ENCODE measurements at places on chromosomes 5 and 9.

DNA sequence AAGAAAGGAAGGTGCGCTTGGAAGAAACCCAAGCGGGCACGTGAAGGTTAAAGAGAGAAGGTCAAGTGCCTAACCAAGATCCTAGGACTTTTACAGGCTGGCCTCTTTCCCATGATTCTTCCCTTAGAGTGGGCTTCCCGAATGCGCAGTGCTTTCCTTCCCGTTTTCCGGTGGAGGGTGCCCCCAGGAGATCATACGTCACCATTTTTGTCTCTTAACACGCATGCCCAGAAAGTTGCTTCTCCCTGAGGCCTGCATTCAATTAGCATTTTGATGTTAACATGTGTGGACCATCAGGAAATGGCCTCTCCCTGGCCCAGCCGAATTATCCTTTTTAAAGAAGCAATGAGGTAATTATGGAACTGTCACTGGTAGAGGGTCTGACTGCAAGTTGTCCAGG, 1.9 kb upstream of the RUSC2 start:
- no peak for DNase-seq

DNA sequence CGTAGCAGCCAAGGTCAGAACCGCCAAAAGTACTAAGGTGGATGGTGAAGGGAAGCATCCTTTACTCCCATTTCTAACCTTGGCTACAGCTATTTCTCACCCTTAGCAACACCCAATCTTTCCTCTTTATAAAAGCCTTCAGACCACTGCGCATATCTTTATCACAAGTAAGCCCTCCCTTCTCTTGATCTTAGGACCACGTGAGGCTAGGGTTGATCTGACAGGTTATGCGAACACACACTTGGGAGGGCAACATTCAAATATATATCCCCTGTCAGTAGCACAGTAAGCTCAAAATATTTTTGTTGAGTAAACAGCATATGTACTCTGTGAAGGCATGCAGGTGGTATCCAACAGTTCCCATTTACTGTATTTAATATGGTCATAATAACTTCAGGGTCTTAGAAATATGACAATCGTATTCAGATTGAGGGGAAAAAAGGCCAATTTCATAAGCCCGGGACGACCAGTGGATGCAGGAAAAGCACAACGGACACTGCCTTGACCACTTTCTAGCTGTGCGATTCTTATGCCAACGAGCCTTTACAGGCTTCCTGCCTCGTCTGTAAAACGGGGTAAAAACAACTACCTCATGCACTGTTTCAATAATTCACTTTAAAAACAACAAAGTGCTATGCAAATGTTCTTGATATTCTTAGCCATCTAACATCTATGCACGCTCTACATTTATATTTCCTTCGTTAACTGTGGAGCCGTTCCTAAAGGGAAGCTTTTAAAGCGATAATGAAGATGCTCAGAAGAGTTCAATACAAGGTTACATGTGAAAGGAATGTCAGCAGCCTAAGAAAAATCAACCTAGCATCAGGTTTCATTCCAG, 1.3 kb downstream of the ARSB start:
- no peak for DNase-seq

DNA sequence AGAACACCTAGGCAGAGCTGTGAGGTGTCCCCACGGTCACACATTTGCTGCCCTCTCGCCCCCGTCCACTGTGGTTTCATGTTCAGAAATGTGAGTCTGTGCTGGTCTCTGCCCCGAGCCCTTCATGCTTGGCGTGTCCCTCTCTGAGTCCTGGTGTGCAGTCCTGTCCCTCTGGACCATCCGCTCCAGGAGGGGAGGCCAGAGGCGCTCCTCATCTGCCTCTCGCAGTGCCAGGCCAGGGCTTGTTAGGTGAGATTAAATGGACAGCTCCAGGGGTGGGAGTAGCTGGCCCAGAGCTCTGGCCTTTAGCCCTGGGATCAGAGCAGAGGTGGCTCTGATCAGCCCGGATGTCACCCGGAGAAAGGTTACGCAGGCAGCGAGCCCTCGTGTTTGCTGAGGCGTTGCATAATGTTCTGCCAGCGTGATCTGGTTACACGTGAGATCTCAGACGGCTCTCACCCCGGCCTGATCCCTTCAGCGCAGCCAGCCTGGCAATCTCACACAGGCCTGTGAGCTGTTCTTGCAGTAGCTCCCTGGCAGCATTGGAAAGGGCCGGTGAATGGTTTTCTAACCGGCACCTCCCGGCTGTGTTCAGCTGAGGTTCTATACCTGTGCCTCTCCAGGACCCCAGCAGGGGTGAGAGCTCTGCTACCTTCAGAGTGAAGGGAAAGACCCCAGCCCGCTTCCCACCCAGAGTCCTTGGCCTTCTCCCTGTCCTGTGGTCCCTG, 24.5 kb downstream of the PTGES2 start:
- DNase-seq, result peak; percentile 82

- DNase-seq, result peak; percentile 31
Observed at GRCh38 chr9:125161284-125161918, 18.1 kb upstream of the SCAI start.

DNA sequence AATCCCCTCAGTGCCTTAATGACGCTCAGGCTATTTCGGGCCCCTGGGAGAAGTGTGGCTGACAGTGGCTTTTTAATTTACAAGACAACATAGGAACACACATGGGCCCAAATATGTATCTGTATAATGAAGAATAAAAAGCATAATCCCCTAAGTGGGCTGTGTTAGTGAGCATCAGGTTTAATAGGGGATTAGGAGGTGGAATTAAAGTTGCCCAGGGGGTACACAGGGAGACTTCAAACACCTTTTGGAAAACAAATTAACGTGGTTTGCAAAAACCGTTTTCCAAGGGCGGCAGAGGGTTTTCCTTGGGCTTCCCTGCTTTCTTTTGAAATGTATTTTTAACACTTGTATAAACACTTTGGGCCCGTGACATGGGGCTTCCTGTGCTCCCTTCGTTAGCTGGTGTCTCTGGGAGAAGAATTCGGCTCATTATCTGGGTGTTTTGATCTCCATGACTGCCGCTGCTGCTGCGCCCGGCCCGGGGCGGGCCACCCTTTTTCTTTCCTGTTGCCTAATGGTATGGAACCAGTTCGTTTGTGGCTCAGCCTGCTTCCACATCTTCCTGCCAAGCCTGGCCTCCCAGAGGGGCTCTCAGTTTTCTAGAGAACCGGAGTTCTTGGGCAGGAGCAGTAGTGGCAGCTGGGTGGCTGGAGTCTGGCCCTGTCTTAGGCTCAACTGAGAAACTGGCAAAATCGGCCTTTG, 173.0 kb downstream of the MACROH2A1 start:
- DNase-seq, result no peak

DNA sequence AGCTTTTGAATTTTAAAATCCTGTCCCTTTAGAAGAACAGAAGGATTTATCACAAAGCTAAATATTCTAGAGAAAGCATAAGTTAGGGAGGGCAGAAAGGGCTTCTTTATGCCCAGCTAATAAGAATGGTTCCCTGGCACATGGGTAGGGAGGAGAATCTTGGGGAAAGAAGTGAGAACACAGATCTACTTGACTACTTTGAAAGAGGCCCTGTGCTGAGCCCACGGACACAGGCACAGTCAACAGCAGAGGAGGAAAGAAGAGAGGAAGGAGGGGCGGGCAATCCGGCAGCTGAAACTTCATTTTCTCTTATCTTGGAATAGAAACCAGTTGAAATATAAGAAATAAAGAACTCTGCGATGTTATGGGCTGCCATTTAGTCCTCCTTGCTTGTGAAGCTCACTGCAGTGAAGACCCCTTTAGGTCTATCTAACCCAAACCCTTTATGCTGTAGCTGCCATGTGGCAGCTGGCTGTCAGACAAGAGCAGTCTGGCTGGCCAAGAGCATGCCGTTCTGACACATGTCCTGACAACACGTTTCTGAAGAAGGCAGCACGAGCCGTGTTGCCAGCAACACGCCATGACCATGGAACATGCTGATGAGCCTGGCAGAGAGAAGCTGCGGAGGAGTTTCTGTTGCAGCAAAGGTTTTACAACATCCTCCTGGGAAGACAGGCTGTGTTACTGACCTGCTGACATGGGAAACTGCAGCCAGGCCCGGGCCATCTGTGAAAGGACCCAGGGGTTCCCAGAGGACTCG, 34.2 kb downstream of the ABLIM3 start:
- DNase-seq, result peak; percentile 60

DNA sequence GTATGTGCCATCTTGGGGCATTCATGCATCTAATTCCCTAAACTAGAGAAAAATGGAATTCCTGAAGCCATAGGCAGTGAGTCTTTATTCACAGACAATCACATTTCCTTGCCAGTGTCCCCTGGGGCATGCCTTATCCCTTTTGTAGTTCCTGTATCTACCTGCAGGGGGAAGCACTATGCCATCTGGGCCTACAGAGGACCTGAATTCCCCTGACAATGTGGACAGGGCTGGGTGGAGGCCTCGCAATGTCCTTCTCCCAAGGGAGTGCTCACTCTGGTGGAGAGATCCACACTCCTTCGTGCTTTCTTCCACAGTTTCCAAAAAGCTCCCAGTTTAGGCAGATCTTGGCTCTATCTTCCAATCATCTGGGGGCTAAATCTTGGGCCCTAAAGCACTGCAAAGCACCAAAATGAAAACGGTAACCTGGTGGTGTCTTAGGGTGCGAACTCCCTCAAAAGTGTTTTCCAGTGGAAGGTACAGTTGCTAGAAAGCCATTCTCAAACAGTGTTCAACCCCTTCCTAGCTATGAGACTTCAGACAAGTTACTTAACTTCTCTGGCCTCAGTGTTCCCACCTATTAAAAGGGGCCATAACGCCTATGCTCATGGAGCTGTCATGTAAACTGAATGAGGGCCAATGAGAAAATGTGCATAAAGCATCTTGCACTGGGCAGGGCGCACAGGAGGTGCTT, 17.5 kb downstream of the WHRN start:
- no peak for DNase-seq

- DNase-seq, result no peak
Observed at GRCh38 chr9:42388146-42388690, 204.8 kb downstream of the SPATA31A6 start.

GRCh38 chr5:73942783-73943182, 316.8 kb downstream of the ARHGEF28 start:
- no peak for DNase-seq

DNA sequence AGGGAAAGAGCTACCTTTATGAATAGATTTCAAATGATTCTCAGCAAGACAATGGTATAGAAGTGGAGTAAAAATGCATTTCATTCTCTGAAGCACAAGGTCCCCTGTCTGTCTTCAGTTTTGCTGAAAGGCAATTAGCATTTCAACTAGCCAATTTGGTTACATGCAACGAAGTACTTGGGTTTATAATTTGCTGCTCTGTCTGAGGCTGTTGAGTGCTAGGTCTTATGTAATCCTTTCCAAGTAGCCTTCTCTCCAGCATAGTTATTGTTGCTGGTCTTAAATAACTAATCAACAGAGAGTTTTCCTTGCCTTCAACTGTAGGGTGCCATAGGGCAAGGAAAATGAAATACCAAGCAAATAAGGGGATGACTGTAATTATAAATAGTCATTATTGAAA, 4.5 kb downstream of the ADGRV1 start:
- DNase-seq, result no peak

DNA sequence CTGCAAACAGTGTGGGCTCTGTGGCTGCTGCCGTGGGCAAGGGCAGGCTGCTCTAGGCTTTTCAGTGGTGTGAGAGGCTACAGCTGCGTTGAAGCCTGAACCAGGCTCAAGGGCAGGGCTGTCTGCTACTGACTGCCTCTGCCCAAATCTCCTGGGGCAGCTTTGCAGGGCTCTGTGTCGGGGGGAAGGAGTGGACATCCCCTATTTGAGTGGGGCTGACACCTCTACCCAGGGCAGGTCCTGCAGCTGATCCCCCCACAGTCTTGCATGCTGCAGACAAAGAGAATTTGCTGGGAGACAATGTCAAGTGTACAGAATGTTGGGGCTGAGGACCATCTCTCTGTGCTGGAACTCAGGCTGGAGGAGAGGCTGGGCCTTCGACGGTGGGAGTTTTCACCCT, 240.2 kb downstream of the PBX3 start:
- peak; percentile 44 for DNase-seq

DNA sequence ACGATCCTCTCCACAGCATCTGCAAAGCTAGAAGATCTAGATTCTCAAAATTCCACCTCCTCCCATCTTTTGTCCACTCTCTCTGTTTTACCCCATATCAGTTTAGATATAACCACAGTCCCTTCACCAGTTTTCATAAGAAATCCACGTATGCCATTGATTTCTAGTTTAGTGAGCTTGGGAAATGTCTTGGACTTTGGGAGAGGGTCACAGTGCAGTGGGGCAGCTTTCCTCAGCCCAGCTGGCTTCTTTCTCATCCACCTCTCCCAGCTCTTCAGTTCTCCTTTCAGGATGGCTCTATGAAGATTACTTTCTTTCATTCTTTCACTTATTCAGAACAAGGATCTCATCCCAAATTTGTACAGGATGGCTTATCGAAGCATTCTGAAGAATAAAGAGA, 203.9 kb upstream of the ADCY2 start:
- DNase-seq, result no peak

GRCh38 chr5:163730206-163730756, 224.9 kb downstream of the MAT2B start:
- no peak for DNase-seq

DNA sequence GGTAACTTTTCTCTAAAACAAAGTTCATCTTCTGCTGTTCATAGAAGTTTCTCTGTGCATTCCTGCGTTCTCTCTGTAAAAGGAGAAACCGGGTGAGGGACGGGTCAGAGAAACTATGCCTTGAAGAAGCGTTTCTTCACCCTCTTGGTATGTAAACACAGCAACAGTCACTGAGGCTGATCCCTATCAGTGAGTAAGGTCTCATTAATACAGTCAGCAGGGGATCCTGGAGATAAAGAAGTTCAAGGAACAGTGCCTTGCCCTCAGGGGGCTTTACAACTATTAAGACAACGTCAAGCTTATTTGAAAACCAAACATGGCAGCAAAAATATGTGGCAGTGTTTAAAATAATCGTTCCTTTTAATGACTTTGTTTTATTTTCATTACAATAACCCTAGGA, 202.9 kb upstream of the IL12B start:
- no peak for DNase-seq

- DNase-seq, result no peak
Observed at GRCh38 chr5:18984559-18985080, 1003.4 kb downstream of the CDH18 start.

DNA sequence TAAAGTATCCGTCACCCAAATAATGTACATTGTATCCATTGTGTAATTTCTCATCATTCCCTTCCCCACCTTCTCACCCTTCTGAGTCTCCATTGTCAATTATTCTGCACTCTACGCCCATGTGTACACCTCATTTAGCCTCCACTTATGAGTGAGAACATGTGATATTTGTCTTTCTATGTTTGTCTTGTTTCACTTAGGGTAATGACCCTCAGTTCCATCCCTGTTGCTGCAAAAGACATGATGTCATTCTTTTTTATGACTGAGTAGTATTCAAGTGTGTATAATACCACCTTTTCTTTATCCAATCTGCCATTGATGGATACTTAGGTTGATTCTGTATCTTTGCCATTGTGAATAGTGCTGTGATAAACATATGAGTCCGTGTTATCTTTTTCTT, 4.9 kb upstream of the SPATA31C2 start:
- no peak for DNase-seq
